ENCODE measurements at places on chromosomes 12 and 14. TPM values are rescaled to one million over a fixed set of nuclear protein-coding genes. Genes with fewer than 3 reads are reported as not detected.

- peak; percentile 74 for DNase-seq
- no peaks in the 10 kb centered on the region for H3K36me3 ChIP-seq
- H3K27me3 ChIP-seq, result no peaks in the 10 kb centered on the region
- no peak overlapping the region for H3K27ac ChIP-seq
- no peaks in the 10 kb centered on the region for H3K4me1 ChIP-seq
- no peak overlapping the region for H3K4me3 ChIP-seq
Measured at GRCh38 chr14:63770187-63770807, 42.4 kb upstream of the SGPP1 start.

DNA sequence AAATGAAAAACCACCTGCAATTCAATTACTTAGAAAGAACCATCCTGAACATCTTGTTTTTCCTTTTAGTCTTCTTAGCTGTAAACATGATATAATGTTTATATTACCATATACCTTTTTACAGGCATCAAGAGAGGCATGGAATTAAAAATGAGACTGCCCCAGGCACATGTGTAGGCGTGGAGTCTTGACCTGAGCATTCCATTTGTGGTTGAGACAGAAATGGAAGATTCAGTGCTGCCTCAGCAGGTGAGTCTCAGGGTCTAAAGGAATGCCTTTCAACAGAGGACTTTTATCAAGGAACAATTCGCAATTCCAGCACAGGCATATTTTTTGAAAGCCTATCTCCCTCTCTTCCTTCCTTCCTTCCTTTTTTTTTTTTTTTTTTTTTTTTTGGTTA is 8.0 kb upstream of the NANOGNB start:
- H3K4me1 ChIP-seq, result no peaks in the 10 kb centered on the region
- no peaks in the 10 kb centered on the region for H3K36me3 ChIP-seq
- H3K27me3 ChIP-seq, result no peaks in the 10 kb centered on the region
- no peak overlapping the region for H3K27ac ChIP-seq

DNA sequence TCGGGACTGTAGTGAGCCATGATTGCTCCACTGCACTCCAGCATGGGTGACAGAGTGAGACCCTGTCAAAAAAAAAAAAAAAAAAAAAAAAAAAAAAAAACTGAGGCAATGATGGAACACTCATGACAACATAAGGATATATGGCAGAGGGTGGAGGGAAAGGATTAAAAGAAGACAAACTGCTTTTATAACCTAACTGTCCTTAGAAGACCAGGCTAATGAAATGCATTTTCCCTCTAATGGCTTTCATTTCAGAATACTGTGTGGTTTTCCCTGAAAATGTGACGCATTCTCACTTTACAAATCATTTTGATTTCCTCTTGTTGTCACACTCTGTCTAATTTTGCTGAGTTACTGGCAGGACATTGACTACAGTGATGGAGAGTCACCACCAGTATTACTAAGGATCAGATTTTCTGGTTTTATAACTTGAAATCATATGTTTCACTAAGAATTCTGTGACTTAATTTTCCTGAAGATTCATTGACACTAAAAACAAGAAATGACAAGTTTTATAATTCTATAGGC is 137.6 kb upstream of the SSTR1 start:
- H3K36me3 ChIP-seq, result no peaks in the 10 kb centered on the region
- no peak for DNase-seq
- H3K4me1 ChIP-seq, result no peaks in the 10 kb centered on the region
- H3K27me3 ChIP-seq, result no peaks in the 10 kb centered on the region

MYH6 gene
- total RNA-seq, result 0.39 TPM

RAD51B gene
- 19.1 TPM for total RNA-seq

ZBTB39 gene
- total RNA-seq, result 21.7 TPM

- no peak overlapping the region for H3K4me3 ChIP-seq
- H3K4me1 ChIP-seq, result peaks cover 56% of the 10 kb centered on the region
- no peaks in the 10 kb centered on the region for H3K27me3 ChIP-seq
- no peaks in the 10 kb centered on the region for H3K36me3 ChIP-seq
- no peak for DNase-seq
Measured at GRCh38 chr12:57898308-57898970, 42.9 kb upstream of the ATP23 start.

BMP4 gene
- 3.5 TPM for total RNA-seq

- no peaks in the 10 kb centered on the region for H3K27me3 ChIP-seq
- H3K27ac ChIP-seq, result peak overlapping the region; percentile 94
- DNase-seq, result peak; percentile 32
- no peaks in the 10 kb centered on the region for H3K36me3 ChIP-seq
Measured at GRCh38 chr12:14768823-14769405, 34.4 kb downstream of the WBP11 start.

GRCh38 chr14:68208626-68209317 is 389.2 kb downstream of the RAD51B start:
- no peak for DNase-seq
- H3K4me1 ChIP-seq, result peaks cover 29% of the 10 kb centered on the region
- H3K27me3 ChIP-seq, result no peaks in the 10 kb centered on the region
- no peaks in the 10 kb centered on the region for H3K36me3 ChIP-seq
- no peak overlapping the region for H3K4me3 ChIP-seq

DNA sequence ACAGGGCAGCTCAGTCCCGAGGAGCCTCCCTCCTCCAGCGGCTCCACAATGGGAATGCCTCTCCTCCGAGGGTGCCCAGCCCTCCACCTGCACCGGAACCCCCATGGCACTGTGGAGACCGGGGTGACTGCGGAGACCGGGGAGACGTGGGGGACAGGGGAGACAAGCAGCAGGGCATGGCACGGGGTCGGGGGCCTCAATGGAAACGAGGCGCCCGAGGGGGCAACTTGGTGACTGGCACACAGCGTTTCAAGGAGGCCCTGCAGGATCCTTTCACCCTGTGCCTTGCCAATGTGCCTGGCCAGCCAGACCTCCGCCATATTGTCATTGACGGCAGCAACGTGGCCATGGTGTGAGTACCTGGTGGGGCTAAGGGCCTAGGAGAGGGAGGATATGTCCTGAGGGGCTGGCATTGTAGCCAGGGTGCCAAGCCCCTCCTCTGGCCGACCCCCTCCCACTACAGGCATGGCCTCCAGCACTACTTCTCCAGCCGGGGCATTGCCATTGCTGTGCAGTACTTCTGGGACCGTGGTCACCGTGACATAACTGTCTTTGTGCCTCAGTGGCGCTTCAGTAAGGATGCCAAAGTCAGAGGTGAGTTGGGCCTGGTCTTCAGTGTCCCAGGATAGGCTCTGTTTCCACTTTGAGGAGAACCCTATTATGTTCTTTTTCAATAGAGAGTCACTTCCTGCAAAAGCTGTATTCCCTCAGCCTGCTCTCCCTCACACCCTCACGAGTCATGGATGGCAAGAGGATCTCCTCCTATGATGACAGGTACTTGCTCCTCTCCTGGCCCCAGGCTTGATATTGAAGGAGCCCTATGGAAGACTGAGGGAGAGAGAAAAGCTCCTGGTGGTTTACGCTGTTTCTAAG is 2.7 kb downstream of the KHNYN start:
- peaks cover 29% of the 10 kb centered on the region for H3K4me1 ChIP-seq
- H3K4me3 ChIP-seq, result no peak overlapping the region
- no peaks in the 10 kb centered on the region for H3K27me3 ChIP-seq
- DNase-seq, result no peak
- no peaks in the 10 kb centered on the region for H3K36me3 ChIP-seq

- H3K4me1 ChIP-seq, result peaks cover 7% of the 10 kb centered on the region
- no peaks in the 10 kb centered on the region for H3K36me3 ChIP-seq
- H3K27me3 ChIP-seq, result no peaks in the 10 kb centered on the region
- no peak overlapping the region for H3K4me3 ChIP-seq
Measured at GRCh38 chr12:51406290-51406689, 15.1 kb upstream of the GALNT6 start.

ACSM4 gene
- 2.5 TPM for total RNA-seq

DNA sequence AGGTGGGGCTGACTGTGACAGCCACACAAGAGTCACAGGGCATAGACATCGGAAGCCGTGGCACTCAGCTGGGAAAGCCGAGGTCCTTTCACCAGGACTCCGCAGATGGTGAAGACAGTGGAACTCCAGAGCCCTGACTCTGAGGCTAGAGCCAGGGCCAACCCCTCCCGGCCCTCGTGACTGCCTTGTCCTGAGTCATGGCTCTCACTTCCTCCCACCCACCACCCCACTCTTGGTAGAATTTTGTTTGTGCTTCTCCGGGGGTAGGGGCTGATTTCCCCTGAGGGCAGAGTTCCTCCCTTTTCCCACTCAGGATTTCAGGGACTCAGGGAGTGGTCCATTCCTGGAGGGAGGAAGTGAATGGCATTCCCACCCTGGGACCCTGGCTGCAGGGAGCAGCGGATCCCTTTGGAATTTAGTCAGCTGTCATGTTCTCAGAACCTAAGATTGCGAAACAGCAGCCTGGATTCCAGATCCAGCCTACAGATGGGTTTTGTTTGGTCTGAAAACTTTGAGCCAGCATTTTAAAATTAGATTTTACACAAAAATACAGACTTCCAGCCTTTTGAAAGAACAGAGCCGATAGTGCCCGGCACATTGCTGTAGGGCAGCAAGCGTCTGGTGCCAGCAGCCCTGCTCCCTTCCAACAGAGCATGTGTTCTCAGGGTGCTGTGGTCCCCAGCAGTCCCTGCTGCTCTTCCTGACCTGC is 50.7 kb downstream of the TPCN1 start:
- peak overlapping the region; percentile 59 for H3K27ac ChIP-seq
- no peaks in the 10 kb centered on the region for H3K27me3 ChIP-seq
- H3K4me1 ChIP-seq, result peaks cover 24% of the 10 kb centered on the region
- peak; percentile 74 for DNase-seq
- H3K36me3 ChIP-seq, result no peaks in the 10 kb centered on the region

- H3K36me3 ChIP-seq, result no peaks in the 10 kb centered on the region
- H3K27ac ChIP-seq, result peak overlapping the region; percentile 81
- peak; percentile 35 for DNase-seq
- no peak overlapping the region for H3K4me3 ChIP-seq
- H3K4me1 ChIP-seq, result peaks cover 7% of the 10 kb centered on the region
Measured at GRCh38 chr14:54627540-54628363, 60.8 kb downstream of the SAMD4A start.

DNA sequence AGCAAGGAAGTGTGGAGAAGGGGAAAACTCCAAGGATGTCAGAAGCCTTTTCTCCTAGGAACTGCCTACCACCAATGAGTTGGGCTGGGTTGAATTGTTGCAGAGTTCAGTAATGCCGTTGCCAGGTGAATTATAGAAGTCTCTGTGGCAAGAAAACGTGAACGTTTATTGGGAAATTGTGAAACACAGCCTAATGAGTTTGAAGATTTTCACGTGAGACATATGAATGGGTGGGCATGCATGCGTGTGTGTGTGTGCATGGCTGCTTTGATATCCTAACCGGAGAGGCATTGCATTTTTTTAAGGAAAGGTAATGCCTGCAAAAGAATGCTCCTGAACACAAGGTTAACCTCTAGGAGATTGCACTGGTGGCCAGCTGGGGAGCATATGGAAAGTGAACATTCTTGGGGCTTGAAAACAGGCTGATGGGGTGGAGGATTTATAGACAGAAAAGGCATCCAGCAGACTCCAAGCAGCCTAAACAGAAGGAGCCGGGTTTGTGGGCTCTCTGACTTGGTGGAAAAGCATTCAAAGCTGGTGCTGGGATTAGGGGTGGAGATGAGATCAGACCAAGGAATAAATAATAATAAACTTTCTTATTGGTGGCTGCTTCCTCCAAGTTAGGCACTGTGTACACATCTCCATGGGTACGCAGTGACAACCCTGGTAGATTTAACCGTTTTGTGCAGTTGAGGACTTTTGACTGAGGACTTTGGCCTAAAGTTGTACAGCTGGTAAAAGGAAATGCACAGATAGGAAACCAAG is 67.8 kb downstream of the NTF3 start:
- no peaks in the 10 kb centered on the region for H3K27me3 ChIP-seq
- H3K36me3 ChIP-seq, result no peaks in the 10 kb centered on the region
- no peak for DNase-seq
- H3K4me3 ChIP-seq, result no peak overlapping the region
- no peak overlapping the region for H3K27ac ChIP-seq

- DNase-seq, result no peak
- H3K4me1 ChIP-seq, result no peaks in the 10 kb centered on the region
- no peak overlapping the region for H3K4me3 ChIP-seq
- H3K27me3 ChIP-seq, result no peaks in the 10 kb centered on the region
Measured at GRCh38 chr12:126807312-126807865, 1459.6 kb upstream of the TMEM132C start.

RFX4 gene
- total RNA-seq, result 52.7 TPM

GRCh38 chr12:47303995-47304560 is 224.3 kb upstream of the AMIGO2 start:
- H3K27me3 ChIP-seq, result no peaks in the 10 kb centered on the region
- H3K36me3 ChIP-seq, result no peaks in the 10 kb centered on the region
- no peaks in the 10 kb centered on the region for H3K4me1 ChIP-seq
- H3K27ac ChIP-seq, result no peak overlapping the region

- no peak for DNase-seq
- H3K27ac ChIP-seq, result no peak overlapping the region
- no peaks in the 10 kb centered on the region for H3K4me1 ChIP-seq
- no peak overlapping the region for H3K4me3 ChIP-seq
Measured at GRCh38 chr12:93550748-93551611, 21.5 kb upstream of the SOCS2 start.

SYNJ2BP gene
- 21.9 TPM for total RNA-seq

PTPN6 gene
- 3.7 TPM for total RNA-seq

GRCh38 chr14:50008562-50008961 is 107.8 kb downstream of the VCPKMT start:
- no peak for DNase-seq
- no peak overlapping the region for H3K4me3 ChIP-seq
- H3K36me3 ChIP-seq, result no peaks in the 10 kb centered on the region
- no peaks in the 10 kb centered on the region for H3K4me1 ChIP-seq

PPFIA2 gene
- total RNA-seq, result 10.5 TPM

GRCh38 chr12:60043236-60043635 is 447.4 kb downstream of the SLC16A7 start:
- H3K36me3 ChIP-seq, result no peaks in the 10 kb centered on the region
- no peaks in the 10 kb centered on the region for H3K4me1 ChIP-seq
- no peak overlapping the region for H3K27ac ChIP-seq

DPPA3 gene
- 1.1 TPM for total RNA-seq

IQSEC3 gene
- total RNA-seq, result 3.9 TPM

SERPINA12 gene
- total RNA-seq, result 0.47 TPM

TESPA1 gene
- 0.87 TPM for total RNA-seq

- no peak overlapping the region for H3K27ac ChIP-seq
- no peak overlapping the region for H3K4me3 ChIP-seq
- no peak for DNase-seq
- H3K4me1 ChIP-seq, result no peaks in the 10 kb centered on the region
Measured at GRCh38 chr12:90489141-90489540, 465.8 kb downstream of the CCER1 start.

HCAR2 gene
- 1.3 TPM for total RNA-seq

Measured in testis (tissue), 5 donors.